ENCODE measurements at places on chromosomes 16 and 17. TPM values are rescaled to one million over a fixed set of nuclear protein-coding genes. Genes with fewer than 3 reads are reported as not detected.

Gene LPCAT2
- 16.1 TPM for total RNA-seq

Gene CBFB
- 136 TPM for total RNA-seq

Gene GJD3
- total RNA-seq, result not detected

Gene NEUROD2
- total RNA-seq, result 0.20 TPM

Data from SJCRH30 (cell line).